ENCODE measurements at places on chromosomes 1 and 21.

DNA sequence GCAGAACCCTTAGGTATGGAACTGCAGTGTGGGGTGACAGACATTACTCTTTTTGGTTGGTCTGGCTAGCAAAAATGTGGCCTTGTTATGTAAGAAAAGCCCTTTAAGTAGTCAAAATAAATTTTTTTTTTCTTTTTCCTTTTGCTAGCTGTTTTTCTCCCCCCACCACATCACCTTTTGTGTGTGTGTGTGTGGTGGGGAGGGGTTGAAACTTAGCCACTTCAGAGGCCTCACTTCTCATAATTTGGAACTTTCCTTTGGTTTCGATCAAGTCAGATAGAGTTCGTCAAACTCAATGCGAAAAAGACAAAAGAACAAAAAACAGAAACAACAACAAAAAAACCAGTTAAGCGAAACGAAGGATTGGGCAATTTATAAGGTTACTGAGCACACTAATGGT lies 1.9 kb upstream of the PRMT2 start:
- H3K4me1 ChIP-seq, result peaks cover 20% of the 10 kb centered on the region
- DNase-seq, result no peak
- no peak overlapping the region for H3K27ac ChIP-seq
- no peaks in the 10 kb centered on the region for H3K27me3 ChIP-seq
- H3K36me3 ChIP-seq, result peaks cover 5% of the 10 kb centered on the region
- H3K4me3 ChIP-seq, result no peak overlapping the region

DNA sequence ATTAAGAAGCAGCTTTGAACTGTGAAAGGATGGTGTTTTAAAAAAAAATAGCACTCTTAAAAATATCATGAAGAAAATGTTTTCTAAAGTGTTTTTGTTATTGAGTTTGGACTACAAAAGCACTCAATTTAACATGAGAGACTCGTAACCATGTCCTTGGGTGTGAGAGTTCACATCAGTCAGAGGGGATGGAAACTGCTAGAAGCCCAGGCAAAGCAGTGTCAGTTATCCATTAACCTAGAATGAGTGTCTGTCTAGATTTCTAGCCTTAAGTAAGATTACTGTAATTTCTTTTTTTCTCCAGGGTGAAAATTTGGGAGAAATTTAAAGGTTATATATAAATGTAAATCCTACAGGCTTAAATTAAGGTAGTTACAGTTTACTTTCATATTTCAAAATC lies 31.7 kb downstream of the SLC5A9 start:
- DNase-seq, result no peak
- H3K4me1 ChIP-seq, result no peaks in the 10 kb centered on the region
- no peak overlapping the region for H3K27ac ChIP-seq
- H3K36me3 ChIP-seq, result no peaks in the 10 kb centered on the region

DNA sequence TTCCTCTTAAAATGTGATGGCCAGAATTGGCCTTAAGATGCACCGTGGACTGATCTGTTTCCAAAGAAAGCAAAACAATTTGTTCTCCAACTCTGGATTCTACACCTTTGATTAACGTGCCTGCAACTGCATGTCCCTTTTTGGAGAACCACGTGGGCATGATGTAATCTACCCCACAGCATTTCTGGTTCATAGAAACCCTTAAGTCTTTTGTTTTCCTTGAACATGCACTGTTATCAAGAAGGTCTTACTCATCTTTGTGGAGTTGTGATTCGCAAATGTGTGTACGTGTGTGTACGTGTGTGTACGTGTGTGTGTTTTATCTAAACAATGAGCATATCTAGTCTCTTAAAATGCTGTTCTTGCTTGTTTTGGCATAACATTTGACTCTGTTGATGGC lies 57.8 kb downstream of the LPAR3 start:
- no peaks in the 10 kb centered on the region for H3K4me1 ChIP-seq
- H3K4me3 ChIP-seq, result no peak overlapping the region
- H3K36me3 ChIP-seq, result no peaks in the 10 kb centered on the region
- DNase-seq, result no peak
- no peaks in the 10 kb centered on the region for H3K27me3 ChIP-seq
- no peak overlapping the region for H3K27ac ChIP-seq

DNA sequence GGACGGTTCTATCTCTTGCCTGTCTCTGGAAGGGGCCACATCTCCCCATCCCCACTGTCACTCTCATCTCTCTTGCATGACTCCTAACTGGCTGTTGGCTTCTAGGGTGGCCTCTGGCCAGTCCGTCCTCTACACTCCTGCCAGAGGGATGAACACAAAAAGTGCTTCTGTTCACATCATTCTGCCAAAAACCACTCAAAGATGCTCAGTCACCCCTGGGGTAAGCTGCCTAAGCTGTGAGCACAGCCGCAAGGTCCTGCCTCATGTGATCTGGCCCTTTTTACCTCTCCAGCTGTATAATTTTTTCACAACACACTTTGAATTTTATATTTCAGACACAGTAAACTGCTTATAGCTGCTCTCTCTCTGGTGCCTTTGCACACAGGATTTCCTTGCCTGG lies 97.6 kb upstream of the CD34 start:
- no peak for DNase-seq
- H3K27ac ChIP-seq, result no peak overlapping the region
- H3K4me1 ChIP-seq, result no peaks in the 10 kb centered on the region
- H3K4me3 ChIP-seq, result no peak overlapping the region

- no peaks in the 10 kb centered on the region for H3K4me1 ChIP-seq
- H3K4me3 ChIP-seq, result no peak overlapping the region
- DNase-seq, result no peak
- no peak overlapping the region for H3K27ac ChIP-seq
- H3K36me3 ChIP-seq, result no peaks in the 10 kb centered on the region
These were observed 257.1 kb upstream of the CSF3R start for GRCh38 chr1:36739703-36740289.

DNA sequence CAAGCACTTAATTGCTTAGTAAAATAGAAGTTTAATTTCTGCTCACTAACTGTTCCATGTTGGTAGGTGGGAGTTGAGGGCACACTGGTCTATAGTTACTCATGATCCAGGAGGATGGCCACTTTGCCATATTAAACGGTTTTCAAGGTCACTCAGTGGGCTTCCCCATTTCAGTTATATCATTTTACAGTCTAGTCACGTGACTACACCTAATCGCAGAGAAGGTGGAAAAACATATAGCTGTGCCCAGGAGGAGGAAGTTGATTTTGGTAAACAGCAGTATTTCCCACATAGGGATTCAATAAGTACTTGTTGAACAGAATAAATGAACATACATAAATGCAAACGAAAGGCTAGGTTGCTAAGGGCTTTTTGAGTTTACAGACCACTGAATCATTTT lies 541.1 kb upstream of the CAMK1G start:
- no peaks in the 10 kb centered on the region for H3K27me3 ChIP-seq
- no peak overlapping the region for H3K4me3 ChIP-seq
- H3K27ac ChIP-seq, result no peak overlapping the region

GRCh38 chr21:44890338-44890931 lies 16.9 kb upstream of the PTTG1IP start:
- H3K4me1 ChIP-seq, result peaks cover 3% of the 10 kb centered on the region
- no peak overlapping the region for H3K4me3 ChIP-seq
- no peak for DNase-seq
- peaks cover 71% of the 10 kb centered on the region for H3K36me3 ChIP-seq
- H3K27ac ChIP-seq, result no peak overlapping the region
- no peaks in the 10 kb centered on the region for H3K27me3 ChIP-seq

- H3K36me3 ChIP-seq, result peaks cover 10% of the 10 kb centered on the region
- H3K4me3 ChIP-seq, result no peak overlapping the region
- no peaks in the 10 kb centered on the region for H3K27me3 ChIP-seq
These were observed 1.1 kb downstream of the TNFRSF4 start for GRCh38 chr1:1212780-1213344.

DNA sequence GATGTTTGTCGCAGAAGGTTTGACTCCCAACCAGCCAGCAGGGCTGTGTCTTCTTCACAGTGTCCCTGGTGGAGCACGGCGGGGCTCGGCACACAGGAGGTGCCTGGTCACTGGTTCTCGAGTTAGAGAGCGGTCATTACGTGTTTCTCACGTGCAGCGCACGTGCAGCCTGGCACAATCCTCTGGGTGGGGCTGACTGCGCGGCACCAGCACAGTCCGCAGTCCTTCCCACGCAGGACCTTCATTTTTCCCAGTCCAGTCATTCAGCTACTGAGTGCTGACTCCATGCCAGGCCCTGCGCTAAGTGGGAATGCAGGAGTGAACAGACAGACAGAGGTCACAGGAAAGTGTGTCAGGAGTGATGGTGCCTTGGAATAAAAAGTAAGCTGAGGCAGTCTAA lies 46.2 kb upstream of the GPR153 start:
- no peaks in the 10 kb centered on the region for H3K36me3 ChIP-seq
- H3K27ac ChIP-seq, result no peak overlapping the region
- no peak for DNase-seq
- H3K4me3 ChIP-seq, result no peak overlapping the region

GRCh38 chr1:31215065-31215570 lies 24.6 kb downstream of the NKAIN1 start:
- no peak overlapping the region for H3K27ac ChIP-seq
- H3K36me3 ChIP-seq, result no peaks in the 10 kb centered on the region
- no peak overlapping the region for H3K4me3 ChIP-seq
- H3K27me3 ChIP-seq, result no peaks in the 10 kb centered on the region
- H3K4me1 ChIP-seq, result no peaks in the 10 kb centered on the region

DNA sequence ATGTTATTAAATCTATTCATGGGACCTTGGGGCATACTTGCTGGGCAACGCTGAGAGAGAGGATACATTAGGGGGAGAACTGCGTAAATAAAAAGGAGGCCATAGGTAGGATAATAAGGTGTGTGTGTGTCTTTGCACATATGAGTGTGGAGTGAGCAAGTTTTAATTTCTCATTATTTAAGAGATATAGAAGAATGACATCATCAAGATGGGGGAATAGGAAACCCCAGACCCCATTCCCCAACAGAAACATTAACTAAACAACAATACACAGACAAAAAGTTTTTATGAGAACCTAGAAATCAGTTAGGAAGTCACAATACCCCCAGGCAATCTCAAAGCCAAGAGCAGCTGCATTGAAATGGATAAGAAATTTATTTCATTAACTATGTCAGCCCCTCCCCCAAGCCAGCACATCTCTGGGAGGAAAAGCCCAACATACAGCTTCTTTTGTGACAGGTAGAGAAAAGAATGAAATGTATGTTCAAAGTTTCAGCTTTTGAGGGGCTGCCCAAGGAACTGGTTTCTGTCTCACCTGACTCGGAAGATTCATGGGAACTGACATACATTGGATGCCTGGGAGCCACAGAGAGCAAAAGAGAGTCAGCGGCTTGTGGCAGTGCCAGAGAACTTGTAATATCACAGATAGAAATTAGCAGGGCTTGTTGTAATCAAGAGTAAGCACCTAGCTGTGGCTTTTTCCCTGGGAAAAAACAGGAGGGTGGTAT lies 234.3 kb upstream of the NFIA start:
- no peaks in the 10 kb centered on the region for H3K27me3 ChIP-seq
- no peak overlapping the region for H3K4me3 ChIP-seq
- no peak overlapping the region for H3K27ac ChIP-seq

GRCh38 chr1:9426291-9426711 lies 113.0 kb upstream of the SLC25A33 start:
- peaks cover 70% of the 10 kb centered on the region for H3K4me1 ChIP-seq
- no peak overlapping the region for H3K4me3 ChIP-seq
- H3K36me3 ChIP-seq, result no peaks in the 10 kb centered on the region
- no peaks in the 10 kb centered on the region for H3K27me3 ChIP-seq
- H3K27ac ChIP-seq, result peak overlapping the region; percentile 83
- DNase-seq, result peak; percentile 95

DNA sequence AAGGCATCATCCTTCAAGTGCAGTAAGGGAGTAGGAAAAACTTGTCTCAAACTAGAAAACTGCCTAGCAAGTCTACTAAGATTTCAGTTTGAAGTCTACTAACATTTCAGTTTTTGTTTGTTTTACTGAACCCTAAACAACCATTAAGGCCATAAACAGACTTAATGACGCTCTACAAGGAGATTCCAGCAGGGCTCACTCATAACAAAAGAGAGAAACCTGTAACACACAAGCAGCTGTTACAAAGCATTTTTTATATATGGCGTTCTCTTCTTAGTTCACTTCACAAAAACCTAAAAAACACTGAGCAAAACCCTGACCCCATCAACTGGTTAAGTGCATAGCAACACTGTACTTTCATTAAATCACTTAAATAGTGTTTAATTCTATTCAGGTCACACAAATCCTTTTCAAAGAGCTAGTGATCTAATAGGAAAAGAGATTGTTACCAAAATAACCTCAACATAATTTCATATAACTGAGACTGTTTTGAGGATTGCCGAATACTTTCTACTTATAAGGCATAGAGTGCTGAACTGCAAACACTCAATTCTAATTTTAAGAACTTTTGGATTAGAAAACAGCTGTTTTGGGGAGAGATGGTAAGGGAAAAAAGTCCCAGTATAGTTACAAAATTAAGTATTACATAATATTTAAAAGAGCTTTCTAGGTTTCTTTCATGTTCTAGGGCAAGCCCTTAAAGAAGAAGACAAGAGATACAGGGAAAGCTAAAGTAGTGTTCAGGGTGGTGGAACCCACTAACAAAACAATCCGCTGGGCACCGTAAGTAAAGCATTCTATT lies 1.4 kb downstream of the B3GALNT2 start:
- no peak overlapping the region for H3K27ac ChIP-seq
- no peak overlapping the region for H3K4me3 ChIP-seq
- peaks cover 7% of the 10 kb centered on the region for H3K4me1 ChIP-seq
- H3K27me3 ChIP-seq, result no peaks in the 10 kb centered on the region

GRCh38 chr1:160538985-160539651 lies 16.1 kb upstream of the SLAMF6 start:
- peaks cover 36% of the 10 kb centered on the region for H3K4me1 ChIP-seq
- no peak for DNase-seq

GRCh38 chr1:210250665-210250997 lies 18.0 kb downstream of the SERTAD4 start:
- peak overlapping the region; percentile 56 for H3K4me3 ChIP-seq
- no peak for DNase-seq
- no peak overlapping the region for H3K27ac ChIP-seq
- H3K36me3 ChIP-seq, result no peaks in the 10 kb centered on the region
- peaks cover 25% of the 10 kb centered on the region for H3K4me1 ChIP-seq
- H3K27me3 ChIP-seq, result peaks cover 12% of the 10 kb centered on the region

DNA sequence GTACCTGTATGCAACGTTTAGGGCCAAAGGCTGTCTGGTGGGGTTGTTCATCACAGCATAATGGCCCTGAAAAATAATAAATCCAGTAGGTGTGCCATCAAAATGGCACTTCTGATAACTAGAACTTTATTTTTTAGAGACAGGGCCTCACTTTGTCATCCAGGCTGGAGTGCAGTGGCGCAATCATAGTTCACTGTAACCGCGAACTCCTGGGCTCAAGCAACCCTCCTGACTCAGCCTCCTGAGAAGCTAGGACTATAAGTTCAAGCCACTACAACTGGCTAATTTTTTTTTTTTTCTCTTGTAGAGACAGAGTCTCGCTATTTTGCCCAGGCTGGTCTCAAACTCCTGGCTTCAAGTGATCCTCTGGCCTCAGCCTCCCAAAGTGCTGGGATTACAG lies 4.7 kb downstream of the SNAPIN start:
- no peak overlapping the region for H3K4me3 ChIP-seq
- no peak for DNase-seq
- H3K27me3 ChIP-seq, result no peaks in the 10 kb centered on the region
- H3K4me1 ChIP-seq, result peaks cover 12% of the 10 kb centered on the region

All from B cell (primary cell).